NCI-H146 (cell line): ENCODE measurements at places on chromosomes 12 and 14.
A peak's percentile ranks its signal among the peaks of the same experiment; 100 is the strongest.

DNA sequence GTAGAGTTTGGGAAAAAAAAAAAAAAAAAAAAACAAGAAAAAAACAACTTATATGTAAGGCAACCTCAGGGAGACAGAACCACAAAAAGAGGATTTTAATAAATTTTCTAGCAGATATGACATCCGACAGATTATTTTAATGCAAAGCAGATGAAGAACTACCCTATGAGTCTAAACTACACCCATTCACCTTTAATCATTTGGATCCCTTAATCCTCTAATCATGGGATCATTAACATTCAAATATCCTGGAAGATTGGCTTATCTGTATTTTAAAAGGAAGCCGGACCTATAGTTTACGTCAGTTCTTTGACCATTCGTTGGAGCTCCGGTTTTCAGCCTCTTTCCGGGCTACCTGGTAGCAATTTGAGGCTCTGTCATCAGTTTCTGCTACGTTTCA, at the start of gene DPPA3:
Gene DPPA3 (plus strand): TSS at position 301 of the 400 bp plus-strand sequence. CDS start 138 bp downstream, outside the sequence.
- DNase-seq: no peak

DNA sequence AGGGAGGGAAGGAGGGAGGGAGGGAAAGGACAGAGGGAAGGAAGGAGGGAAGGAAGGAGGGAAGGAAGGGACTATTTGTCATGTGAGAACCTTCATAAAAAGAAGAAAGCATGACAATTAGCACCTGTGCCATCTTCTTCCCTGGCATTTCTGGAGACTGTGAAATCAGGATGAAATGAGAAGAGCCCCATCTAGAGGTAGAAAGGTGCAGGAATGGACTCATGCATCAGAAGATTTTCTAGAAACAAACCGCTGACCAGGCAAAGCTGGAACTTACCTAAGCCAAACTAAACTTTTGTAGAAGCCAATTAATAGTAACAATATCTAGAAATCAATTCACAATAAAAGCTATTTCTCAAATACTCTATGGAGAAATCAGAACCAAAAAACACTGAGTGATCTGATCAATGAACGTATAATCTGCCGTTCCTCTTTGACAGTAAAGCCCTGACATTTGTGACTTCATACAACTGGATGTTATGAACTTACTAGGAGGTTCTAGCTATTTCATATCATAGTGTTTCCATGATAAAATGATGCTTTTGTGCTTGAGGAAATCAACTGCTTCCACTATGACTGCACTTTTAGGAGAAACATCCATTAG, 24.4 kb upstream of the CRACR2A start:
- DNase-seq: peak; percentile 68

DNA sequence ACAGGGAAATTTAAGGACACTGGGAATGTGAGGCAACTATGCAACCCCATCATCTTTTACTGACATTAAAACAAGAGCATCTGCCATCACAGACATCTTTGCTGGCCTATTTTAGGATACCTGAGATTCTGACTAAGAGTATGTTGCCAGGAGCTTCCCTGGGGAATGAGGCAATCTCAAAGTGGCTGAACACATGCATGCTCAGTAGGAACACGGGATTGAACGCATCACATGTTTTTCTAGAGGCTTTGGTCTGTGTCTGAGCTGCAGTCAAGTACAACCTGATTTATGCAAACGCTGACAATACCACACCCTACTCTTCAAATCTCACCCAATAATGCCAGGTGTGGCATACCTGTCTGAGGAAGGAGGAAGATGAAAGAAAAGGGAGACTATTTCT, 416.5 kb downstream of the NELL2 start:
- DNase-seq: no peak

DNA sequence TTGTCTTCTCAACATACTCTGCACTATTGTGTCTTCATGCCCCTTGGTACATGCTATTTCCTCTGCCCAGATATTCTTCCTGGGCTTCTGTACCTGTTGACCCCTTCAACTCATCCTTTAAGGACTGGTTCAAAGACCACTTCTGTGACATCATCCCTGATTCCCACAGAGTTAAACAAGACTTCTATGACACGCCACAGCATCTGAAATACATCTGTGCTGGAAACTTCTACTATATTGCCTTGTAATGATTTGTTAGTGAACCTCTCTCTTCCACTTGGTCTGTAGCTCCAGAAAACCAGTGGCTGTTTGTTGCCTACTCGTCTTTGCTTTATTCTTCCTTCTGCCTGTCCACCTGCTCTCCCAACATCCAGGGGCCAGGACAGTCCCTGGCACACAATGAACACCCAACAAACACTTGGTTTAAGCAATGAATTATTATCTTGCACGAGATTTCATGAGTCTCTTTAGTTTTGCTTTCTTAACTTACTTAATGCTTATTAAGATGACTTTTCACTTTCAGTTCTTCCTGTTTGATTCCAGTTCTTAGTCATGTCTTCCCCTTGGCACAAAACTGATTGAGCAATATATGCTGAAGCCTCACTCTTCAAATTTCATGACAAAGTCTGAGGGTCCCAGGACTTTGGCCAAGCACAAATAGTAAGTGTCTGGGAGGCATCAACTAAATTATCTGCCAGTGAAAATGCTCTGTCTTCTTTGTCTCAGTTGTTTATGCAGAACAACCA, 485.9 kb downstream of the APAF1 start:
- DNase-seq: no peak

- DNase-seq: peak; percentile 63
These were observed 29.5 kb upstream of the RHOJ start for GRCh38 chr14:63174760-63175191.

DNA sequence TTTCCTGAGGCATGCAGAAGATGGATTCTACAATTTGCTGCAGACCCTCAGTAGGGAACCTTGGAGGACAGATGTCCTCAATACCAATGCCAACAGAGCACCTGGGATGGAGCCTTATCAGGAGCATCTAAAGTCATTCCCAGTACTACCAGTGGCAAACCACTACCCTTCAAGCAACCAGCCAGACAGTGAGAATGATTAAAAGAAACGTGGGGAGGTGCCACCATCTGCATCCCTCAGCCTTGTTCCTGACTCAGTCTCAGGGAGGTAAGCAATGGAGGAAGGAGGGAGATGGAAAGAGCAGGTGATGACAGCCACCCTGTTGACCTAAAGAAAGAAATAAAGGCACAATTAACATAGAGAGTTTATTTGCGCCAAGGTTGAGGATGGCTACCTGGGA, 175.2 kb upstream of the GRIN2B start:
- DNase-seq: no peak

- no peak for DNase-seq
These were observed 190.4 kb upstream of the FOXN3 start for GRCh38 chr14:89607453-89607852.

GRCh38 chr14:65210822-65211182, 108.5 kb upstream of the MAX start:
- no peak for DNase-seq

GRCh38 chr14:102461490-102462338, 47.9 kb downstream of the ANKRD9 start:
- DNase-seq: no peak

- DNase-seq: no peak
These were observed 25.7 kb downstream of the NUAK1 start for GRCh38 chr12:106113042-106113441.

DNA sequence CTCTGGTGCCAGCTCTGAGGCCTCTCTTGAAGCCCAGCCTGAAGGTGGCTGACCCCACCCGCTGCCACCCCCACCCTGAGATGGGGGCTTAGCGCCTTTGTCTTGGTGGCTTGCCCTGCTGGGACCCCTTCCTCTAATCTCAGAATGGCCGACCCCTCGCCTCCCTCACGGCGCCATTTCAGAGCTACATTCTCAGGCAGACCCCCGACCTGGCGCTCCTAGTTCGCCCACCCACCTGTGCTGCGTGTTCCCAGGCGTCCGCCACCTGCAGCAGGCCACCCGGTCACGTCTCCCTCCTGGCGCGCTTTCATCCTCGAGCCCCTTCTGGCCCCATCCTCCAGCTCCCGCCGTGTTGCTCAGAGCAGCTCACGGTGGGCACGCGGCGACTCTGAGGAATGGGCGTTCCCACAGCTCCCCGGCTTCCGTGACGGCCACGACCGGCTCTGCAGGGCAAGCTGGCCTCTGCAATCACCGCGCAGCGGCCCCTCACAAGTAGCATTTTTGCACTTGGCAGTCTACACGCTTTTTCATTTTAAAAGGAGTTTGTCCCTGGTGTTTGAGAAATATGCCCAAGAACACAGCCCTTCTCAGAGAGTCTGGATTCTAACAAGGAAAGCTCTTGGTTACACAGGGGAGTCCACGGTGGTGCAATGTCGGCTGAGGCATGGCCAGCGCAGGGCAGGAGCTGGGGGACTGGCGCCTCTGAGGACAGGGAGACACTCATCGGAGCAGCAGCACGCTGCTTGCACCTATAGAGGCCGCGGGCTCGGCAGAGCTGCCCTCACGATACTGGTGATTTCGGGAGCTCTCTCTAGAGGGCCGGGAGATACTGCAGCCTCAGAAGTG, 105.7 kb upstream of the C14orf180 start:
- DNase-seq: no peak

GRCh38 chr12:64616201-64616600, 5.9 kb downstream of the RASSF3 start:
- DNase-seq: no peak

DNA sequence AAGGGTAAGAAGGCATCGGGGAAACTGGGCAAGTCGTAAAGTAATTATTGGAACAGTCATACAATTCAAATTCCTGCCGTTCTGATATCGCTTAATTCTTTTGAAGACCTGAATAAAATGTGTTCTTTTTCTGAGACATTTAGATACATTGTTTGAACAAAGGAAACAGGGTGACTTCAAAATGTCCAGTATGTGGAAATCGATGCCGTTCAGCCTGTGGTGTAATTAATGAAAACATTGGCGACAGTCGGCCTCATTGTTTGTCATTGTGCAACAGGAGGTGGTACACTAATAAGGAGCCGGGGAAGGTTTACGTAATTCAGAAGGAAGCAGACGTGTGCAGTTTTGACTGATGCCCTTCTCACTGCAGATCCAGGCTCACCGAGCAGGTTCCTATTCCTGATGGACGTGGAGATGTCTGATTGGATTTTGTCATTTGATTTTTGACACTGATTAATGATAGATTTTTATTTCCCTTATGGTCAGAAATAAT, 92.7 kb downstream of the BORCS5 start:
- peak; percentile 95 for DNase-seq

- DNase-seq: no peak
These were observed 120.9 kb downstream of the DAAM1 start for GRCh38 chr14:59309291-59309900.

DNA sequence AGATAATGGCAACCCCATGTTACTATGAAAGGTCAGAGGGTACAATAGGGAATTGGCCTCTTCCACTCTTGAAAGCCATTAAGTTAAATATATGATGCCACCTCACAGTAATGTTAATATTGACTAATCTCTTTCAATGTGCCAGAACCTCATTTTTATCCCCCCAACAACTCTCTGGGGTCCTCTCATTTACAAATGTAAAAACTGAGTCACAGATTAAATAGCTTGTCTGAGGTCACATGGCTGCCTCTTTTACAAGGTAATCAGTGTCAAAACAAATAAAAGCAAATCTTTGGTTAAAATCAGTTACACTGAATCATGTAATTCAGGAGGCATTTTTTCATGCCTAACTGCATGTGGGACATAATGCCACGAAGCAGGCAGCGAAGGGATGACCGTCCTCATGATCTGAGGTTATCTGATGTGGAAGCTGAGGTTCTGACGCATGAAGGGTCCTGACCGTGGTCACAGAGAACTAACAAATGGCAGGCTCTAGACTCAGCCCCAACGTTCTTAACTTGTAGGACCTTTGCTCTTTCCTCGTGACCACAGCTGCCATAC, 78.5 kb downstream of the PTPN21 start:
- no peak for DNase-seq

- DNase-seq: no peak
These were observed 16.7 kb downstream of the SPPL3 start for GRCh38 chr12:120887253-120888043.

DNA sequence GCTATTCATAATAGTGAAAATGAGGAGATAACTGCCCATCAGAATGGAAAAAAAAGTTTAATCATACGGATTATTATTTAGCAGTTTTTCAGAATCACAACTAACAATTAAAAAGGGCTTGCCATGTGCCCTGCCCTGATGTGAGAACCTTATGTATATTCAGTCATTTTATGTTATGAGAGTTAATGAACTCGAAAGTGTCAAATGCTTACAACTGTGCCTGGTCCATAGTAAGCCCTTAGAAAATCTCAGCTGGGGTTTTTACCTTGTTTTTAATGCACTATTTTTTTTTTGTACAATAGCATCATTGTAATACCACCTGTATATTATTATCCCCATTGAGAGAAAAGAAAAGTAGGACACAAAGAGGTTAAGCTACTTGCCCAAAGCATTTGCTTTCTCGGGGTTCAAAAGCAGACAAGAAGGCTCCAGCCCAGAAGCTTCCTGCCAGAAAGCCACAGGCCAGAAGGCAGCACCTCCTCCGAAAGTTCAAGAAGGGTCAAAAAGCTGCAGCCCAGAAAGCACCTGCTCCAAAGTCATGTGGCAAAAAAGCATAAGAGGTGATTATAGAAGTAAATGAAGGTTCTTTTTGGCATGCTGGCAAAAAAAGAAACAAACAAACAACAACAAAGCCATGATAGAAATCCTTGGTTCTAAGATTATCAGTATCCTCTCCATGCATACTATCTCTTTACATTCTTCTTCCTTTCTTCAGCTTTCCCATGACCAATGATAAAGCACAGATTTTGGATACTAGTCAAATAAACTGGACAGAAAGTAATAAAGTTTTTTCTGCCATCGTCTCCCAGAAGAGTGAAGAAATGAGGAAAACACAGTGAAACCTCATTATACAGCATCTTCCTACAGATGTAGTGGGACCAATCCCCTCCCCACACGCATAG, 59.1 kb upstream of the NAP1L1 start:
- no peak for DNase-seq

GRCh38 chr12:20596061-20596460, 99.1 kb upstream of the SLCO1C1 start:
- no peak for DNase-seq

DNA sequence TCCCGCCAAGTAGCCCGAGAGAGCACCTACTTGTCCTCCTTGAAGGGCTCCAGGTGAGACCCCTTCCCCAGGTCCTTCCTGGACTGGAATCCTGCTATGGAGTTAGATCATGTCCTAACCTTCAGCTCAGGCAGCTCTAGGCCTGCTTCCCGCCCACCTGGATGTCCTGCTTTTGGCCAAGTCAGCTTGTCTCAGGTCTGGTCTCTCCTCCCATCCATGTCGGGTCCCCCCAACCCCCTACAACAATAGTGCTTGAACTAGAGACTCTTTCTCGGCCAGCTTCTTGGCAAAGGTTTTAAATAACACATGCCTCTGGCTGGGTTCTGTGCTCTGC, 3.6 kb downstream of the NAB2 start:
- DNase-seq: no peak

GRCh38 chr12:52440821-52441319, 6.7 kb upstream of the KRT75 start:
- no peak for DNase-seq

- no peak for DNase-seq
These were observed 33.8 kb downstream of the TECPR2 start for GRCh38 chr14:102396521-102396920.

- no peak for DNase-seq
These were observed 9.3 kb downstream of the ANKRD33 start for GRCh38 chr12:51897181-51897580.

DNA sequence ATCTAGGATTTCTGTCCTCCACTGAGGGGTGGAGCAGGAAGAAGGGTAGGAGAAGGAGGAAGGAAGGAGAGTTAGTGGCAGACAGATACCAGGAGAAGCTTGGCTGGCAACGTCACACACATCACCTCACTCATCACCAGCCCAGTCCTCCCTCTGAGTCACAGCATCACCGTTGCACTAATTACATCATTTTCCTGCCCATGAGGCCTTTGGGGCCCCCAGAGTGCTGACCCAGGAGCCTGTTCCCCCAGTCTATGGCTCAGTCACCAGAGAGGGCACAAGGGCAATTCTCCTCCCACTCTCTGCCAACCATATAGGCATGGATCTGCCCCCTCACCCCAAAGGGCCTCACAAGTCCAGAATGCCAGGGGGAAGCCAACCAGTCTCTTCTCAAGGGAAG, 4.6 kb downstream of the RND1 start:
- no peak for DNase-seq
